ENCODE measurements at places on chromosomes 5 and 9.

DNA sequence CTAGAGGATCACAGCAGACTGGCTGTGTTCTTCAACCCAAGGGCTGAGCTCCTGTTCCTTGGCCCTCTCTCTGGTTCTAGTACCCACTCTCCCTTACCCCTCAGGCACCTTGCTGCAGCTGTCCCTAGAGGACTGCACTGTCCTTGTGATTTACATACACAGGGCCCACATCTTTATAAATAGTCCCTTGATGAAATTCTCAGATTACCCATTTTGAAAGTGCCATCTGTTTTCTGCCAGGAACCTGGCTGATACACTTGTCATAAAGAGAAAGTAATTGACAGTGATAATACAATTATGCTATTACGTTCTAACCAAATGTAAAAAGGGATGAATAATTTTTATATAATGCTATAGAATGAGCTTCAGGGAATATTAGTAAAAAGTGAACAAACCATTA lies 16.5 kb upstream of the SPARC start:
- DNase-seq = peak; percentile 65

DNA sequence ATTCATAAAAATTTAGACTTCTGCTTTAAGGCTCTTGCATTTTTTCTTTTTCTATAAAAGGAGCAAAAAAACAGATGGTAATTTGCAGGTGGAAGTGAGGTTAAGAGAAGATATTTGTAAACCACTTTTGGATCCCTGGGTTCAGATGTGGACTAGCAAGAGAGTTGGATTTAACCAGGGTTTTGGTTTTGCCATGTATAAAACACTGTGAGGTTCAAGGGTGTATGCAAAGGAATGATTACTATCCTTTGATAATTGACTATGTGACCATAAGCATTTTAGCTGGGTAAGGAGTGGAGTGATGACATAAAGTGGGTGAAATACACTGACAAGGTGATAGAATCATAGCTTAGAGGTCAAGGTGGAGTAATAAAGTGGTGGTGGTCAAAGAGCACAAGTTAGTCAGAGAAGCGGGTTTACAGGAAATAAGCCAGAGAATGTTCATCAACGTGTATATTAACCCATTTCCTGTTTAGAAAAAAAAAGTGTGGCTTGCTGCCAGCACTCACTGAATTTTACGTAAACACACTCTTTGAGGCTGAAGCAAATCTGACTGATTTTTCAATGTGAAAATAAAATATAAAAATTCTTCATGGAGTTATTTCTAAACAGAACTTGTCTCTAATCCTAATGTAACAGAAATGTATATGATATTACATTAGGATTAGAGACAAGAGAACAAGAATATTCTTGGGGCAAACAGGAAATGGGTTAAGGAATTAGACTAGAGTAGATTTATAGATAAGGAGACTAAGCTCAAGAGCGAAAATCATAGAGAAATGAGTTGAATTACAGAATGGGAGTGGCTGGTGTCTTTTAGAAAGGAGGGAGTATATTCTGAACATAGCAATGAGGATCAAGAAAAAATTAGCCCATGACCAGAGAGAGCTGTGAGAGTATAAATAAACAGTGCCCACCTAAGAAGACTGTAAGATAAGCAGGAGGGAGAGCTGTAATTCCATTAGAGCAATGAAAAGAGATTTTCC lies 74.5 kb downstream of the CDKN2A start:
- peak; percentile 33 for DNase-seq

GRCh38 chr5:83556190-83556589 lies 84.6 kb downstream of the VCAN start:
- DNase-seq = no peak

- DNase-seq = peak; percentile 63
These were observed 541 bp upstream of the TBCA start for GRCh38 chr5:77776554-77777206.

GRCh38 chr9:312596-313320 lies 98.1 kb downstream of the DOCK8 start:
- DNase-seq = peak; percentile 41

DNA sequence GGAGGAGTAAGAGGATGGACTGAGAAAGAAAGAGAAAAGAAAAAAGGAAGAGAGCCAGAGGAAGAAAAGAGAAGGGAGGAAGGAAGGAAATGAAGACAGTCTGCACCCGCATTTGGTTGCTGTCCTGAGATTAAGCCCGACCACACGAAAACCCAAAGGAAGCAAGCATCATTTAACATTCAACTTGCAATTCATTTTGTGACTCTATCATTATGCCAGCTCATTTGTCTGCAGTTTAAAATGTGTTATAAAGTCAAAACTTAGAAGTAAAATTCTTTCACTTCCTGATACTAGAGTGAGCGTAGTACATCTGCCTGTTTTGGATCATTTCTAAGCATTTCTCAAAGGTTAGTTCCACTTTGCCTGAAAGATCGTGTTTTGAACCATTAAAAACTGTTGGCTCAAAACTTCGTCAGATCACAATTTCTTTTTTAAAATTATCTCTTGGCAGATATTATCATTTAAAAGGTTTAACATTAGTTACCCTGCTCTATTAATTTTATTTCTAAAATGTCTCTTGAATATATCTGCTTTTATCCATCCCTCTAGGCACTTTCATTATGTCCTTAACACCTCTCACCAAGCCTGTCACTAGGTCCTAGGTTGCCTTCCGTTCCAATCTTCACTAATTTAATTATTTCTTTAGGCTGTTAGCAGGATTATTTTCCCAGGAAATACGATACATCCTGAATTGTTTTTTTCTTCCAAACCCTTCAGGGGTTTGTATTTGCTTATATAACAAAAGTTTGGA lies 240.9 kb downstream of the TLE4 start:
- DNase-seq = peak; percentile 56

DNA sequence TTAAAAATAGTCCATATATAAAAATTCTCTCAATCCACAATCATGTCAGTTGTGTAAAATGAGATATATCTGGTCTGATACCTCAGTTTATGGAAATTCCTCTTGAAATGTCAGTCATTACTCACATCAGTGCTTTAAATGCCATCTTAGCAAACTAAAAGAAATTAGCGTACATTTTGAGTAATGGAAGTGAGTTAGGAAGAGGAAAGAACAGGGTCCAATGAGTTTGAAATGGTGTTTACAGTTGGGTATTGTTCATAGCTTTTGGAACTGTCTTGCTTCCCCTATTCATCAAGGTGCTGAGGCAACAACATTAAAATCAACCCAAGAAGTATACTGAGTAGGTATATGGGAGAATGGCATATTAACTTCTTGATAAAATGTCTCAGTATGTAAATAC lies 8.7 kb upstream of the MTX3 start:
- DNase-seq = no peak

DNA sequence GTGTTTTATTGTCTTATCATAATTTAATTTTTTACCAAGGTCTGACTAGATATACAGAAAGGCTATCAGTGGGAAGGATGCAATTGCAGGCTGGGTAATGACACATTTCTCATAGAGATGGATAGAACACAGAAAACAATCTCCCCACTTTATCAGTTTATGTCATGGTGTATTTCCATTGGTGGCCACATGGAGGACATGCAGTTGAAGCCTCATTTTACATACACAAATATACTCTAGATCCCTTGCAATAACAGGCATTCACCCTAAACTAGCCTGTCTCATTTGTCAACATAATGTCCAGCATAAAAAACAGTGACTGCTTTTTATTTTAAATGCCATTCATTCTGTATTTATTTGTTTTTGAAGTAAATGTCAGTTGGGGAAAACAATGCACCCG lies 526.3 kb downstream of the GABRG2 start:
- DNase-seq = peak; percentile 19

GRCh38 chr5:27437594-27438200 lies 399.3 kb upstream of the CDH9 start:
- DNase-seq = no peak

- peak; percentile 67 for DNase-seq
These were observed 17.2 kb downstream of the STARD4 start for GRCh38 chr5:111495159-111495558.

- DNase-seq = no peak
These were observed 30.0 kb downstream of the TRIM32 start for GRCh38 chr9:116717150-116717549.

GRCh38 chr9:122325124-122325523 lies 45.7 kb upstream of the PTGS1 start:
- DNase-seq = no peak

- DNase-seq = no peak
These were observed 330.0 kb downstream of the CCDC171 start for GRCh38 chr9:15882883-15883282.

- DNase-seq = peak; percentile 45
These were observed 27.6 kb downstream of the TLX3 start for GRCh38 chr5:171336521-171337209.

GRCh38 chr9:137878146-137878941 lies 762 bp downstream of the CACNA1B start:
- peak; percentile 68 for DNase-seq

GRCh38 chr9:108047264-108047663 lies 557.7 kb upstream of the KLF4 start:
- no peak for DNase-seq

GRCh38 chr5:115366223-115366622 lies 69.8 kb upstream of the CCDC112 start:
- DNase-seq = peak; percentile 54

DNA sequence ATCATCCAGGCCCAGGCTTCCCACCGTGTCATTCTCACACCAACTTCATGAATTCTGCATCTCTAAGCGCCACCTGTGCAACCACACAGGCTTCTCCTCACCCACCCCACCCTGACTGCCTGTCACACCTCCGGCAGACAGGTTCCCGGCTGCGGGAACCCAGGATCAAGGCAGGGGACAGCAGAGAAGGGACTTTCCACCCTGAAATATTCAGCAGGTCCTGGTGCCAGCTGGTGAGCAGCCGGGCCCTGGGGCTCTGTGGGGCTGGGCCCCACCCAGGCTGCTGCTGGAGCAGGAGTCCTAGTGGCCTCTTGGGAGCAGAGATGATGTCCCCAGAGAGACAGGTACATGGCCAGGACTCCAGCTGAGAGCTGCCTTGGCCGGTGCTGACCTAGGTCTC lies 12.7 kb downstream of the ANXA6 start:
- DNase-seq = no peak

DNA sequence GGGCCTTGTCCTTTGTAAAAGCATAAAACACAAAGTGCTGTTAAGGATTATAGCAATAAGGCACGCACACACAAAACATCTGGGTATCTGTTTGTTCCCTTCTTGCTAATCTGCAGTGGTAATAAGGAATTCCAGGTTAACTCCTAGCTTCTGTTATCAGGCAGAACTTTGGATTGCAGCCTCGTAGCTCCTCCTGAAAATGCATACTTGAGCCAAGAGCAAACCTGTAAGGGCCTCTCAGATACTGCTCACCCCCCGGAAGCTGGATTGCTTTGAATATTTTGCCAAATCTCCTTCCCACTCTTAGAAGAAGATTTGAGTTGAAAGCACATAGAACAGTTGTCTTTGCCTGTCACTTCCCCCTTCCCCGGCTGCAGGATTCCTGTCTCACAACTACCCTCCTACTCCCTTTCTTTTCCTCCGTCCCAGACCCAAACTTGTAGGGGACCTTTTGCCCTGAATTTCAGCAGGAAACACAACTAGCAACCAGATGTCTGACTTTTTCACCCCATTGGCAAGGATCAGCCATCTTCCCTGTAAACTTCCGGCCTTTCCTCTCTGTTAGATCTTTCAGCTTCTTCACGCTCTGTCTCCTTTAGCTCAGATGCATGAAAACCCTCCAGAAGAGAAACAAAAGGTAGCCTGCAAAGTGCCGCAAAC lies 28.2 kb upstream of the SMAD5 start:
- no peak for DNase-seq

- DNase-seq = no peak
These were observed 223.4 kb upstream of the PRR16 start for GRCh38 chr5:120240706-120241105.

- DNase-seq = no peak
These were observed 2.1 kb upstream of the HMGCS1 start for GRCh38 chr5:43315263-43315662.

- DNase-seq = no peak
These were observed 96.5 kb downstream of the SH3TC2 start for GRCh38 chr5:148966348-148966747.

DNA sequence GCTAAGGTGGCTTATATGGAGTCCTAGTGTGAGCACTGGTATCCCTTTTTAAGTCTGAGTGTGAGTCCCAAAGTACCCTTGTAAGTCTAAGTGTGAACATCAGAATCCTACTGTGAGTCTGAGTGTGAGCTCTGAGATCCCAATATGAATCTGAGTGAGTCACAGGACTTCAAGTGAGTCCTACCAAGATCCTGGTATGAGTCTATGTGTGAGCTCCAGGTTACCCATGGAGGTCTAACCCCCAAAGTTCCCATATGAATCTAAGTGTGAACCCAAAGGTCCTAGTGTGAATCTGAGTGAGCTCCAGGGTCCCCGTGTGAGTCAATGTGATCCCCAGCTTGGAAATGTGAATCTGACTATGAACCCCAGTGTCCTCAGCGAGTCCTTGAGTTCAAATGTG lies 2.3 kb downstream of the CNTFR start:
- no peak for DNase-seq

DNA sequence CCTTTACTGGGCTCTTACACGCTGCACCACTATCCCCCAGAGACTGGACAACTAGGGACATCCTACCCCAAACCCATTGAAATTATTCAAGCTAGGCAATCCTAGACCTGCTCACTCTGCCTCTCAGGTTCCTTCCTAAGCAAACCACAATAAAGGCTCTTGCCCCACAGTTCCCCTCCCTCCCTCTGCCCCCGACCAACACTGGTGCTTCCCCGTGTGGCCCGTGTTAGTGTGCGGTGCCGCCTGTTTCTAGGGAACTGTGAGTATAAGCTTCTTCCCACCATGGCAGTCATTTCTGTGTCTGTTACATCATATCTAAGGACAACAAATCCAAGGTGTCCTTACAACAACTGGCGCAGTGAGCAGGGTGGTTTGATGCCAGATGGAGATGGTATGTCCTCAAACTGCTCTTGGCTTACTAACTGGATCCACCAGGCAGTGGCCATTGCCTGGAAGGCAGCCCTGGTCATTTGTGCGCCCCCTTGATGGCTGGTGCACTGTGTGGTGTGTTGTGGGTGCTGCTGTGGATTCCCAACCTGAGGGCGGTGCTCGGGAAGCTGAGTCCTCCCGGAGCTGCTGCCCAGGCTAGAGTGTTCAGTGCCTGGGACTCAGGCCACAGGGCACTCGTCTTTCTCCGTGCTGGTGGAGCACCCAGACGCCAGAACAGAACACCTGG lies 8.4 kb upstream of the MXD3 start:
- no peak for DNase-seq

GRCh38 chr5:147483188-147483790 lies 26.6 kb downstream of the DPYSL3 start:
- DNase-seq = peak; percentile 55

GRCh38 chr9:117403403-117403811 lies 11.4 kb downstream of the ASTN2 start:
- DNase-seq = peak; percentile 90

- peak; percentile 7 for DNase-seq
These were observed 839.3 kb upstream of the ARRDC3 start for GRCh38 chr5:92222449-92222848.

- DNase-seq = no peak
These were observed 68.9 kb upstream of the GOLM1 start for GRCh38 chr9:86168256-86168655.

- peak; percentile 69 for DNase-seq
These were observed 71.9 kb downstream of the MVB12B start for GRCh38 chr9:126398403-126399058.

GRCh38 chr5:132799392-132799791 lies 13.7 kb upstream of the SOWAHA start:
- no peak for DNase-seq

Data from NCI-H82 (cell line).